ENCODE measurements at places on chromosomes 3 and 15.

GRCh38 chr15:28885128-28885629 lies 595 bp upstream of the APBA2 start:
- DNase-seq, result no peak

GRCh38 chr3:158763421-158763820 lies 31.2 kb upstream of the RARRES1 start:
- no peak for DNase-seq

DNA sequence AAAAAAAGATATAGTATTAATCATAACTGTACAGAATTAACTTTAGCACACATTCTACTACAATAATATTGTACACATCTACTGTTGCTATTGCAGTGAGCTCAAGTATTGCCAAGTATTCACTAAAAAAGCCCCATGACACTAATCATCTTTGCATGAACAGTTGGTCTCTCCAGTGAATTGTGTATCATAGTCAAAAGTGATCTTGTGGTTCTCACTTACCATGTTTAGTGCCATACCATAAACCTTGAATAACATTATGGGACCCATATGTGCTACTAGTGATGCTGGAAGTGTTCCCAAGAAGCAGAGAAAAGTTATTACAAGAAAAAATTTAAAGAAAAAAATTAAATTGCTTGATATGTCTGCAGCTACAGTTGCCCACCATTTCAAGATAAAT lies 177.1 kb downstream of the PCCB start:
- DNase-seq, result no peak

- DNase-seq, result no peak
Observed at GRCh38 chr3:181699171-181699903, 12.4 kb upstream of the SOX2 start.

Data from Caki2 (cell line).